ENCODE measurements at places on chromosomes 12 and 14. TPM values are rescaled to one million over a fixed set of nuclear protein-coding genes. Genes with fewer than 3 reads are reported as not detected.
A peak's percentile ranks its signal among the peaks of the same experiment; 100 is the strongest.

SERPINA3 gene
- total RNA-seq, result 16.0 TPM

SERPINA10 gene
- total RNA-seq, result not detected

DNA sequence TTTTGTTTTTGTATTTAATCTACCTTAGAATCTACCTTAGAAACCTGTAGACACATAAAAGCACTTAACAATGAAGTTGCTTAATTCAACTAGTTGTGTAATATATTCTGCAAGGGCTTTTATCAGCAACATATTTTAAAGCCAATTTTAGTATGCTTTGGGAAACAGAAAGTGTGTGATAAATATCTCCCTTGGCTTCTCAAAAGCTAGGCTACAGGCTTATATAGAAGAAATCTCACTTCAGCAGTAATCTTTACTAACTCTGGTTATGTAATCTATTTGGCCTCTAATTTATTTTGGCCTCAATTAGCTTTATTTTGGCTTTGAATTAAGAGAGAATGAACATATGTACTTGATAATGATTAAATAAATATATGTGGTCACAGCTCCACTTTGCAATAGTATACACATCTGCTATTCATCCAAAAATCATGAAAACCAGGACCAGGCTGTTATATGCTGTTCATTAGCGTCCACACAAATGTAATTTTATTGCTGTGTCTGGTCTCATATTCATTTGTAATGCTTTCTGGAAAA lies 37.2 kb downstream of the LRP6 start:
- DNase-seq, result no peak

SLC24A4 gene
- not detected for total RNA-seq

COCH gene
- total RNA-seq, result 3.1 TPM

DNA sequence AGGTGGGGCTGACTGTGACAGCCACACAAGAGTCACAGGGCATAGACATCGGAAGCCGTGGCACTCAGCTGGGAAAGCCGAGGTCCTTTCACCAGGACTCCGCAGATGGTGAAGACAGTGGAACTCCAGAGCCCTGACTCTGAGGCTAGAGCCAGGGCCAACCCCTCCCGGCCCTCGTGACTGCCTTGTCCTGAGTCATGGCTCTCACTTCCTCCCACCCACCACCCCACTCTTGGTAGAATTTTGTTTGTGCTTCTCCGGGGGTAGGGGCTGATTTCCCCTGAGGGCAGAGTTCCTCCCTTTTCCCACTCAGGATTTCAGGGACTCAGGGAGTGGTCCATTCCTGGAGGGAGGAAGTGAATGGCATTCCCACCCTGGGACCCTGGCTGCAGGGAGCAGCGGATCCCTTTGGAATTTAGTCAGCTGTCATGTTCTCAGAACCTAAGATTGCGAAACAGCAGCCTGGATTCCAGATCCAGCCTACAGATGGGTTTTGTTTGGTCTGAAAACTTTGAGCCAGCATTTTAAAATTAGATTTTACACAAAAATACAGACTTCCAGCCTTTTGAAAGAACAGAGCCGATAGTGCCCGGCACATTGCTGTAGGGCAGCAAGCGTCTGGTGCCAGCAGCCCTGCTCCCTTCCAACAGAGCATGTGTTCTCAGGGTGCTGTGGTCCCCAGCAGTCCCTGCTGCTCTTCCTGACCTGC lies 50.7 kb downstream of the TPCN1 start:
- peak; percentile 55 for DNase-seq

PRIMA1 gene
- total RNA-seq, result 8.2 TPM

DNA sequence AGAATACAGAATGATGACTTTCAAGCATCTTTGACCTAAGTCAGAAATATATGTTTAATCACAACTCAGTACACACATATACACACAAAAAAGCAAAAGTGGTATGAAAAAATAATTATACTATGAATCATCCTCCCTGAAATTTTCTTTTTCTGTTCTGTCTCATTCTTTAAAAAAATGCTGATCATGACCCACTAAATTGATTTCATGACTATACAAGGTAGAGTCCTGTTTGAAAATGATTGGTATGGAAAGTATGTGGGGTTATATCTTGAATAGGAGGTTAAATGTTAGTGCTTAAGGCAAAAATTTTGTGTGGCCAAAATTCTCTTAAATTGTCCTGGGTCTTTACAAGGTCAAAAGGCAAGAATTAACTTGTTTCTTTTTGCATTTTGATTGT lies 80.4 kb downstream of the SUDS3 start:
- DNase-seq, result no peak

HCAR1 gene
- total RNA-seq, result not detected

DNA sequence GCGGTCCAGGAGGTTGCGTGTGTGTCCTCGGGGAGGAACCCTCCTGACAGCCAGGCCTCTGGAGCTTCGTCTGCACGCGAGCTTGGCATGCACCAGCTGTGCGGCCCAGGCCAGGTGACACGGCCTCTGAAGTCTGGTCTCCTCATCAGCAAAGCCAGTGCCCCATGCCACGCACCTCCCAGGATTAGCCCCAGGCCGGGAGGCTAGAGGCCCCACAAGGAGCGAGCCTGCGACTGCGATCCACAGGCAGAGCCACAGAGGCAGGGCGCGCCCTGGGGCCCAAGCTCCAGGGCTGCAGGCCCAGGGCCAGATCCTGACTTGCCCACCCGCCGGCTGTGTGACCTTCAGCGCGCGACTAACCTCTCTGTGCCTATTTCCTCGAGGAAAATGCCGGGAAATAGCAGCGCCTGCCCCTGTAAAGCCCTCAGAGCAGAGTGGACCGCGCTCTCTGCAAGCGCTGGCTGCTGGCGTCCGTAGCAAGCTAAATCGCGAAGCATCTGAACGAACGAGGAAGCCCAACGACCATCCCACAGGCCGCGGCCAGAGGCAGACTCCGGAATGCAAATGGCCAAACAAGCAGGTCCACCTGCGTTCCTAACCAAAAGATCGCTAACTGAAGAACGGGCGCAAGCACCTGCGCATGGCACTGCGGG lies 492 bp upstream of the BTBD6 start:
- DNase-seq, result peak; percentile 15

DNA sequence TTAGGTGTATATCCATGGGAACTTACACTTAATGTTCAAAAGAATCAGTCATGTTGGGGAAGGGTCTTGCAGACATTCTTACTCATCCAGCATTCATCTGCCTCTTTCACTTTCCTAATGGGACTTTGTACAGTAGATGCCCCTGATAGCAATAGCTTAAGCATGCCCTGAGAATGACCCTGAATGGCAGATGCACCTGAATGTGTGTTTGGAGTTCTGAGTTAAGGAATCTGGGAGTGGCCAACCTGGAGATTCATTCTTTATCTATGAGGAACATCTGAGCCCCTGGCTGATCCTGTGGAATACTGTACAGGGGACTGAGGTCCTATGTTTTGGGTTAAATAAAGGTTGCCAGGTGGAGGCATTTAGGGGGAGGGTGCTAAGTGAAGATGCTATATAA lies 71.3 kb upstream of the MANSC4 start:
- no peak for DNase-seq

AQP6 gene
- total RNA-seq, result not detected

PSMB5 gene
- 68.3 TPM for total RNA-seq

GRCh38 chr14:25308244-25308643 lies 258.3 kb upstream of the STXBP6 start:
- DNase-seq, result peak; percentile 39

DNA sequence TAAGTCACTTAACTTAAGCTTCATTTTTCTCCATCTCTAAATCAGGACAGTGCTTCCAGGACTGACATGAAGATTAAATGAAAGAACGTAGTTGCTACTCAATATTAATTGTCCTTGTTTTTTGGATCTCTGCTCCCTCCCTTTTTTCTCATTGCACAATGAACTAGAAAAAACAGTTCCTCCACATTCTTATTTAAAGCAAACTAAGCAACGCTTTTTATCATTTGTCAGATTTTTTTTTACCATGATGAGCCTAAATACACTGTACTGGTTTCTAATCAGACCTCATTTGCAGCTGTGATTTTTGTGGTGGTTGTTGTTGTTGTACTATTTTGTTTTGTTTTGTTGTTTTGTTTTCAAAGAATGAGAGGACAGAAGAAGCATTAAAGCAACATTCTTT lies 23.2 kb upstream of the PARP11 start:
- no peak for DNase-seq

SSPN gene
- total RNA-seq, result 103 TPM

LRFN5 gene
- total RNA-seq, result 1.9 TPM

ETNK1 gene
- total RNA-seq, result 48.6 TPM

DIO2 gene
- 0.68 TPM for total RNA-seq

LRRC9 gene
- total RNA-seq, result not detected

SIVA1 gene
- total RNA-seq, result 397 TPM

- no peak for DNase-seq
Measured at GRCh38 chr12:119645535-119646059, 22.3 kb upstream of the PRKAB1 start.

KLC1 gene
- 205 TPM for total RNA-seq

GRCh38 chr14:24670594-24670993 lies 36.6 kb upstream of the GZMB start:
- DNase-seq, result no peak

PLEKHG7 gene
- total RNA-seq, result 2.5 TPM

ADCY6 gene
- total RNA-seq, result 112 TPM

- DNase-seq, result no peak
Measured at GRCh38 chr14:69979882-69980281, 100.7 kb downstream of the SMOC1 start.

DNA sequence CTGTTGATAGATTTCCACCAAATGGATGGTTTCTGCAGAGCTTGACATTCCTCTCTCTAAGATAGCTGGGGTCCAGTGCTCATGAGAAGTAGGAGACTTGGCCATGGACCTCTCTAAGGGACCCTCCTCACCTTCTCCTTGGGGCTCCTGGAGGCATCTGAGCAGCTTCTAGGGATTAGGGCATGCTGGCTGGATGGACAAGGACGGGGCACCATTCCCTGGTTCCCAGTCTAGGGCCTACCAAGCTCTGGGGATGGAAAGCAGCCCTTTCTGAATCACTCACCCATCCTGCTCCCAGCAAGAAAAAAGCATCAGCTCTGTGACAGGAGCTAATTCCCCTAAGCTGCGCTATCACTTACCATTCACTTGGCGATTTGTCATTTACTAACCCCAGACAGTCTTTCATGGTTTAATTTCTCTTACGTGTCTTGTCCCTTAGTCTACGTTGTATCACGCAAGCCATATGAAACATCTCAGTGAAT lies 39.5 kb downstream of the VWF start:
- no peak for DNase-seq

DNA sequence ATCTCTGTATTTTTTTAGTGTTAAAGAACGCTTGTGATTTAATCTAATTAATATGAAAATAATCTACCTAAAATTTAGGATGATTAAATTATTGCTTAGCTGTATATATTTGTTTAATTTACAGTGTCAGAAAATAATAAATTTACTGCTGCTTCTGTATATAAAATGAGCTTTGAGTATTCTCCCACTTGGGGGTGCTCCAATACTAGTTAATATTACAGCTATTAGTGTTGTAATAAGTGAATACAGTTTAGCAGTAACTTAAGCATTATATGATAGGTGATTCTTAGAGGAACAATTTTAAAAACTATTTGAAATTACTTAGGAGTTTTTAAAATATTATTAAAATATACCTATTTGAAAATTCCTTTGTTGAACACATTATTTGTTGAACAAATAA lies 62.2 kb downstream of the PAPOLA start:
- DNase-seq, result no peak

MAP1LC3B2 gene
- total RNA-seq, result not detected

DNA sequence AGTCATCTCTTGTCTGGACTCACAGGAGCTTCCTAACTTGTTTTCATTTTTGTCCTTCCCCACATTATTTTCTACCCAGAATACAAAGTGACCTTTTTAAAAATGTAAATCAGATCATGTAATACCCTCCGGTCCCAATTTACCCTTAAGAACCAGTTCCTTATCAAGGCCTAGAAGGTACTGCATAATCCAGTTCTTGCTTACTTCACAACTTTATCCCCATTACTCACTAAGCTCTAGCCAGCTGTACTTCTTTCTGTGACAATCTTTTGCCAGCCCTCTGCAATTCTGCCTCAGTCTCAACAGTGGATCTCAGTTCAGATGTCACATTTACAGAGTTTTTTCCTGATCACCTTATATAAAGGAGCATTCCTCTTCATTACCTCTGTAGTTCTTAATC lies 11.6 kb downstream of the RAP1B start:
- no peak for DNase-seq

DNA sequence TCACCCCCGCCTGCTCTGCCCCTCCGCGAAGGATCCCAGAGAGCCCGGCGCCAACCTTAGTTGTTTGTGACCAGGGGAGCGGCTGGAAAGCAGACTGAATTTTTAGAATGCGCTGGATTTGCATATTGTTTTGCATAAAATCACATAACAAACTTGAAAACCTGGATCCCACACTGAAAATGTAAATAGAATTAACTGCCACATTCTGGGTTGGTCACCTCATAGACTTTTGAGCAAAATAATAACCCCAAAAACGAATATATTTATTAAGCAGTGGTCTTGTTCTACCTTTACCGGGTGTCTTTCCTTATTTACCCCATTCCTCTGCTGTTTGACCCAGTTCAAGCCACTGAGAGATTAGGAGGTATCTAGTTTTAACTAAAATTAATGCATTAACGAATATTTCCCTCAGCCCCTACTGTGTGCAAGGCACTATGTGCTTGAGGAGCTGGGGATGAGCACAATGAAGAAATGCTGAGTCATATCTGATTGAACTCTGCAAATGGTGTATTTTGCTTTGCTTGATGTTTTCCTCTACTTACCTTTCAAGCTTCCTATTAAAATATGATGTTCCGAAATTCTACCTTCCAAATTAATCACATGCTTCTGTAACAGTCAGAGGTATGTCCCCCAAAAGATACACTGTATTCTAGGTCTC lies 438 bp upstream of the EGLN3 start:
- no peak for DNase-seq

GRCh38 chr12:129789921-129790320 lies 113.9 kb downstream of the TMEM132D start:
- DNase-seq, result no peak

DNA sequence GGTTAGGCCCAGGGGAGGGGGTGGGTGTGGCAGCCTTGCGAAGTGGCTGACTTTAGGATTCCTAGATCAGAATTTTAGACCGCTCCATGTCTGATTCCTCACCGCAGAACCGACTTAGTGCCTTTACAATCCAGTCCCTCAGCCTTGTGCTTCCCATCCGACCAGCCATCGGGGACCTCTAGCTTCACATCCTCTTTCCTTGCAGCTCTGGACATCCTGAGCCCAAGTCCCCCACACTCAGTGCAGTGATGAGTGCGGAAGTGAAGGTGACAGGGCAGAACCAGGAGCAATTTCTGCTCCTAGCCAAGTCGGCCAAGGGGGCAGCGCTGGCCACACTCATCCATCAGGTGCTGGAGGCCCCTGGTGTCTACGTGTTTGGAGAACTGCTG lies 557 bp downstream of the COPS7A start:
- peak; percentile 33 for DNase-seq

HOXC6 gene
- total RNA-seq, result not detected

MOAP1 gene
- 2.2 TPM for total RNA-seq

Data from transverse colon (tissue), 4 donors.